ENCODE measurements at places on chromosomes 13 and 19. TPM values are rescaled to one million over a fixed set of nuclear protein-coding genes. Genes with fewer than 3 reads are reported as not detected.

- H3K4me1 ChIP-seq, result peaks cover 12% of the 10 kb centered on the region
- H3K27me3 ChIP-seq, result peaks cover 10% of the 10 kb centered on the region
- no peak overlapping the region for H3K4me3 ChIP-seq
- H3K36me3 ChIP-seq, result no peaks in the 10 kb centered on the region
Measured at GRCh38 chr19:5293612-5294378, 46.8 kb downstream of the PTPRS start.

DNA sequence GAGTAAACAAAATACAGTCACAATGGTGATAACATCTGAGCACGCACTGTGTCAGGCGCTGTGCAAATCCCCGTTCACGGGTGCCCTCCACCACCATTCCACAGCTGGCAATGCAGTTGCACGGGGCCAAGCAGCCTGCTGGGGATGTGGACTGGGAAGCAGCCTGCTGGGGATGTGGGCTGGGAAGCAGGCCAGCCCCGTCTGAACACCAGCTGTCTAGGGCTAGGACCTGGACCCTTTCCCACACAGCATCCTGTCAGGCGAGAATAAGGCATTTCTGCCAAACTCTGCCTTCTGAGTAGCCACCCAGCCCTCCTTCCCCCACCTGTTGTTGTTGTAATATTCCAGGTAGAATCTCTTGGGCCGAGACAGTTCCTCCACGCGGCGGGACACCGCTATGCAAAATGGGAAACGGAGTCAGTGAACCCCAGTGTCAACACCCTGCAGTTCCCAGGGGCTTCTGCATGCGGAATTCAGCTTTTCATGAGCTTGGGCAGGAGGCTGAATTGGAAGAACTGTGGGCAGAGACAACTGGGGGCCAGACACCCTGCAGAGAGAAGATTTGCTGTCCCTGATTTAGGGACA lies 27.8 kb upstream of the MIER2 start:
- H3K4me1 ChIP-seq, result no peaks in the 10 kb centered on the region
- H3K4me3 ChIP-seq, result no peak overlapping the region
- no peaks in the 10 kb centered on the region for H3K27me3 ChIP-seq
- no peak for DNase-seq
- no peaks in the 10 kb centered on the region for H3K36me3 ChIP-seq
- no peak overlapping the region for H3K27ac ChIP-seq

DNA sequence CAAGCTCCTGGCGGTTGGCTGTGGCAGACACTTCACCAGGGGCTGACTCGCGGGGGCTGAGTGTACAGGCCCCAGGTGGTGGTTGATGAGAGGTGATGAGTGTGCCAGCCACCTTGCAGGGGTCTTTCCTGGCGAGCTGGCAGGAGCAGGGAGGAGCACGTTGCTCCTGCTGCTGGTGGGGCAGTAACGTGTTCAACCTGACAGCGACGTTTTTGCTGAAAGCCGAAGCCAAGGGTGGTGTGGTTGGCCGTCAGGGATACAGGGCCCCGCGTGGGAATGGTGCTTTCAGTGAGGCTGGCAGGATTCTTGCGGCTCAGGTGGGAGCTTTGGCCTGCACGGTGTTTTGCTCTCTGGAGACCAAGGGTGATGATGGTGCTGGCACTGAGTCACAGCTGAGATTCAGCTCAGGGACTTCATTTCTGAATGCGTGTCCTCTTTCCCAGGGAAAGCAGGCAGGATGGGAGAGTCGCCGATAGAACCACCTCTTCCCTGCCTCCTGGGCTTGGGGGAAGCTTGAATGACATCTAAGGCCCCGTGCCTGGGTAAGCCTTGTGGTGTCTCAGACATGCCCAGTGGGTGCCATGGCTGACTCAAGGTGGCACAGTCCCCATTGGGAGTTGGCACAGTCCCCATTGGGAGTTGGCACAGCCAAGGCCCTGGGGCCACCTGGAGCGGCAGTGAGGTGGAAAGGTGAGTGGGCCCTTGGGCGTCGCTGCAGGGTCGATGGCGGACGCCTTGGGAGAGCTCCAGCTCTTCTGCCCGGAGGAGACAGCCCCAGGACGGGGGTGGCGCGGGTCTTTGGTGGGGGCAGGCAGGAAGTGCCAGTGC lies 8.8 kb downstream of the DAZAP1 start:
- H3K4me1 ChIP-seq, result peaks cover 60% of the 10 kb centered on the region
- no peak overlapping the region for H3K4me3 ChIP-seq
- peaks cover 58% of the 10 kb centered on the region for H3K36me3 ChIP-seq
- no peak for DNase-seq

DNA sequence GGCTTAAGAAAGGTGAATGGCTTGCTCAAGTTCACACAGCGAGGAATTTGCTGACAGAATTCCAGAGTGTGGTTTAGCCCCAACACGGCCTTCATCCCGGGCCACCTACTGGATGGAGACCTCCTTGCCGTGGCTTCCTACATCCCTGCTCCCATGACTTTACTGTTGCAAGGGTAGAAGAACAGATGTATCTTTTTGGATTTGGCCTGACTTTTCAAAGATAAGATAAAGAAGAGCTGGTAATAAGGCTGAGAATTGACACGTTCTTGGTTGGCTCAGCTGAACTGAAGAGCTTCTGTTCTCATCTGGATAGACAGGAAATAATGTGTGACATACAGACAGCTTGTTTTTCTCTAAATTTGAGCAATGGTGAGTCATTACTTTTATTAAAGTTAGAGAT lies 113.1 kb downstream of the KLF5 start:
- no peaks in the 10 kb centered on the region for H3K4me1 ChIP-seq
- DNase-seq, result no peak

WTIP gene
- 0.23 TPM for total RNA-seq

CEACAM1 gene
- 1.3 TPM for total RNA-seq

Measured in CD4-positive, alpha-beta memory T cell (primary cell).